ENCODE measurements at places on chromosomes 7 and 10.

GRCh38 chr7:69790977-69791724 is 192.9 kb downstream of the AUTS2 start:
- DNase-seq, result no peak

DNA sequence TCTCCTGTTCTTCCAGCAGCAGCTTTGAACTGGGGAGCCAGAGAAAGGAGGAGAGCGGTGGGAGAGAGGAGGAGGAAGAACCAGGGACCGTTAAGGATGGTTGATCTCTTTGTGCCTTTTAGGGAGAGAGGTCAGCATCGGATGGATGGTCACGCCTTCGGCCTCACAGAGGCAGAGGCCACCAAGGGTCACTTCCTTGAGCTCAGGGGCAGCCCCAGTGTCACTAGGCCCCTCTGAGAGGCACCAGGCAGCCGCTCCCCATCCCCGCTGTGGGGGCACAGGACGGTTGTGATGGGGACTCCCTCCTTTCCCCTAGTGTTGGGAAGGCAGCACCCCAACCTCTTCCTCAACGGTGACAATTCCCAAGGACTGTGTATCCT is 121.4 kb downstream of the DNAJB6 start:
- no peak for DNase-seq

GRCh38 chr7:106279425-106280197 is 5.2 kb downstream of the NAMPT start:
- DNase-seq, result no peak

DNA sequence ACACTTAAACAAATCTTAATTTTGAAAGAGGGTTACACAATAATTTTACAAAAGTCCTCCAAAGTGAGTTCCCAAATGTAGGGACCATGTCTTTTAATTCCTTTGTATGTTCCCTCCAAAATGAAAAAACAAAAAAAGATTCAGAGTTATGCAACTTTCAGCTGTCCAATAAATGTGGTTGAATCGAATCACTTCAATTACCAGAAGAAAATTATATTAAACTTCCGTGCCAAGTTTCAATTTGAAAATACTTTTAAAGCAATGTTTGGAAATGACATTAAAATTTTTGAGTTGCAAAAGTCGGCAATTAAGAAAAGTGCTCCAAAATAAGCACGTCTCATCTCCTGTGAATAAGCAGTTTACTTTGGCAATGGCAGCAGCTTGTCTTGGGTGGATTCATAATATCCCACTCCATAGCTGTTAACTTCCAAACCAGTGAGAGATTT is 60.3 kb upstream of the C1GALT1 start:
- no peak for DNase-seq

- no peak for DNase-seq
These were observed 150.2 kb downstream of the VPS50 start for GRCh38 chr7:93382362-93382761.

DNA sequence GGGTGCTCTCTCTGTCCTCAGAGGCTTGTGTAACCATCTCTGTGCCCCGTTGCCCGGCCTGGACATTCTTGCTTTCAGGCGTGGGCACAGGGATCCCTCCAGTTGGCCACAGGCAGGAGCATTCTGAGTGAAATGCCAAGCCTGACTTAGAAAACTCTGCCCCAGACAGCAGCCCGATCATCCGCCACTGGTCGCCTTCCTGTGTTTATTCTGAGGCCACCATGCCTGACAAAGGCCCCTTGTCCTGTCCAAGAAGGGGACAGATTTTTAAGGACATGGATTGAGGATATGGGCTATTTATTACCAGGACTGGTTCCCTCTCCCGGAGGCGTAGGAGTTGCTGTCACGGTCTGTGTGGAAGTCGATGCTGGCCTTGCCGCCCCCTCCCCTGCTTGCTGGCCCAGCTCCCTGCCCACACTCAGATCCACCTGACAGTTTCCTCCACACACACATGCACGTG is 54.3 kb downstream of the SPOCK2 start:
- no peak for DNase-seq
